ENCODE measurements at places on chromosomes 12 and 14.

DNA sequence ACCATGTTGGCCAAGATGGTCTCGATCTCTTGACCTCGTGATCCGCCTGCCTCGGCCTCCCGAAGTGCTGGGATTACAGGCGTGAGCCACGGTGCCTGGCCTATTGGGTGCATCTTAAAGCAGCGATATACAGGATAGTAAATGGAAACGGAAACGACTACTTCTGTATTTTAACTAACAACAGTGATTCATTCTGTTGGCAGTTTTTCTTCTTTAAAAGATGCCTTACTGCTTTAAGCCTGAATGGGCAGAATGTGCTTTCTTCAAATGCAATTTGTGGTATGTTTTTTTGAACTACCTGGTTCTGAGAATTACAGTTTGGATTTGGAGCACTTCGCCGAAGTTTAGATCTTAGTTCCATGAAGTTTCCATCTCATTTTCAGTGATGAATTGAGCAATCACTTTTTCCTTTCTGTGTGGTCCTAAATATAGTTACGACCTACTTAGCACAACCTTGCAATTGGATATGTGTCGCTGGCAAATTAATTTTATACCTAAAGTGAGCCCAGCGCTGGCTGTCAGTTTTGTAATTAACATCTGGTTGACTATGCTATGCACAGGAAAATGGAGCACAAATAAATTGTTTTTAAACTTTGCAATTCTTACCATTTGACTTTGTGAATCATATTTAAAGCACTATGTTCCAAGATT is 53.6 kb upstream of the EIF5 start:
- DNase-seq = no peak

- no peak for DNase-seq
Measured at GRCh38 chr12:52896190-52897100, 8.4 kb downstream of the KRT8 start.

DNA sequence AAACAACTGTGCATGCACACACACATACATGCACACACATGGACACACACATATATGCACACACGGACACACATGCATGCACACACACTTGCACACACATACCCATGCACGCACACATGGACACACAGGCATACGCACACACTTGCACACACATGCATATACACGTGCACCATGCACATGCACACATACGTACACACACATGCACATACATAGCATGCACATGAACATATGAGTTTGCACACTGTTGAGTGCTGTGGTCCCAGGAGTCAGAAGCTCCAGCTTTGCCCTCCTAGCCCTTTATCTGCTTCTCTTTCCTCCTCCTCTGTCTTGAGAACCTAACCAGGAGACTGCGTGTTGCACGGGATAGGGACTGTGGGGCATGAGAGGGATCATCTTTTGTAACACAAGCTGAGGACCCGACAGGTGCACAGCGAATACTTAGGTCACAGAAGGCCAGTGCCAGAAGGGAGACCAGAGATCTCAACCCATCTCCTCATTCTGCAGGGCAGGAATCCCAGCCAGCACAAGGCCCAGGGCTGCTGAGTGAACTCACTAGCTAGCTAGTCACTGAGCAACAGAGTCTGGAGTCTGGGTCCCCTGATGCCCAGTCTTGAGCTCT is 3.5 kb upstream of the LRTM2 start:
- no peak for DNase-seq

GRCh38 chr12:131892711-131893604 is 1.5 kb upstream of the ULK1 start:
- no peak for DNase-seq

GRCh38 chr14:36505181-36505815 is 14.7 kb downstream of the NKX2-1 start:
- no peak for DNase-seq

GRCh38 chr12:49564686-49565405 is 3.1 kb downstream of the MCRS1 start:
- DNase-seq = no peak

GRCh38 chr12:52837413-52837741 is 3.3 kb upstream of the KRT79 start:
- no peak for DNase-seq

- no peak for DNase-seq
Measured at GRCh38 chr14:95314609-95315008, 5.1 kb downstream of the CLMN start.

DNA sequence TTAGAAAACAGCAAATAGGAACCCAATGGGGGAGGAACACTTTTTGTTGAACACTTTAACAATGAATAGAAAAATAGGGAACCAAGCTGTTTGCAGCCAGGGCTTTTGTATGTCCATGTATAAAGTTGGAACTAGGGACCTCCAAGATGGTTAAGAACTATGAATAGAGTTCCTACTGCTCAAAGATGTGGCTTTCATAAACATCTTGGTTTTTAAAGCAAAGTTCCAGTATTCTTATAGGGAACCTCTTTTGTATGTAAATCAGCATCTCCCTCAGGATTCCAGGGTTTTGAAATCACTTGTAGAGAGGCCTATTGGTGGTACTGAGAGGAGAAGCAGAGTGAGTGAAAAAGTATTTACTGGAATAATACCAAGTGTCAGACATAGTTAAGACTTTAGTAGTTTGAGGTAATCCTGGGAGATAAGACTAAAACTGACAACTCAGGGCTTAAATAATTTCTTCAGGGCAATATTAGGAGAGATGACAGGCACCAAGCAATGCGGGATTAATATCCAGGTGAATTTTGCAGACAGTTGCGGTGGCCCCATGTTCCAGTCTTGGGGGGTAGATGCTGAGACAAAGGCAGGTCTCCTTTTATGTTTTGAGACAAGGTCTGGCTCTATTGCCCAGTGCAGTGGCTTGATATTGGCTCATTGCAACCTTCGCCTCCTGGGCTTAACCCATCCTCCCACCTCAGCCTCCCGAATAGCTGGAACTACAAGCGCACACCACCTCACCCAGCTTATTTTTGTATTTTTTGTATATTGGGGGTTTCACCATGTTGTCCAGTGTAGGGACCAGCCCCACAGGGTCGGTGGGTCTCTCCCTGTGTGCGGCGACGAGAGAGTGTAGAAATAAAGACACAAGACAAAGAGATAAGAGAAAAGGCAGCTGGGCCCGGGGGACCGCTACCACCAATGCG is 10.4 kb upstream of the EID3 start:
- DNase-seq = no peak

DNA sequence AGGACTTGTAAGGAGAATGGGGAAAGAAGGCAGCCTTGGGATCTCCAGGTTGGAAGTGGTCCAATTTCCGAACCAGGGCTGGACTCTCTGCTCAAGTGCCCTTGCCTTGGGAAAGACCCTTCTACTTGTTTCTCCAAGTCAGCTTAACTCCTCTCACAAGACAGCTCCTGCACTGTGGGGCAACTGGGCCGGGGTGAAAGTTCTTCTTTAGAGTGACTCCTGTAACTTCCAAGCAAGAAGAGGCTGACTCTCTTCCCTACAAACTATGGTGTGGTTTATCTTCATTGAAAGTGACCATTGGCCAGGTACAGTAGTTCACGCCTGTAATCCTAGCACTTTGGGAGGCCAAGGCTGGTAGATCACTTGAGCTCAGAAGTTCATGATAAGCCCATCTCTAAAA is 13.7 kb downstream of the KRT1 start:
- DNase-seq = no peak

GRCh38 chr12:16531621-16532020 is 74.3 kb downstream of the LMO3 start:
- DNase-seq = no peak

GRCh38 chr12:59911516-59911915 is 315.7 kb downstream of the SLC16A7 start:
- no peak for DNase-seq

DNA sequence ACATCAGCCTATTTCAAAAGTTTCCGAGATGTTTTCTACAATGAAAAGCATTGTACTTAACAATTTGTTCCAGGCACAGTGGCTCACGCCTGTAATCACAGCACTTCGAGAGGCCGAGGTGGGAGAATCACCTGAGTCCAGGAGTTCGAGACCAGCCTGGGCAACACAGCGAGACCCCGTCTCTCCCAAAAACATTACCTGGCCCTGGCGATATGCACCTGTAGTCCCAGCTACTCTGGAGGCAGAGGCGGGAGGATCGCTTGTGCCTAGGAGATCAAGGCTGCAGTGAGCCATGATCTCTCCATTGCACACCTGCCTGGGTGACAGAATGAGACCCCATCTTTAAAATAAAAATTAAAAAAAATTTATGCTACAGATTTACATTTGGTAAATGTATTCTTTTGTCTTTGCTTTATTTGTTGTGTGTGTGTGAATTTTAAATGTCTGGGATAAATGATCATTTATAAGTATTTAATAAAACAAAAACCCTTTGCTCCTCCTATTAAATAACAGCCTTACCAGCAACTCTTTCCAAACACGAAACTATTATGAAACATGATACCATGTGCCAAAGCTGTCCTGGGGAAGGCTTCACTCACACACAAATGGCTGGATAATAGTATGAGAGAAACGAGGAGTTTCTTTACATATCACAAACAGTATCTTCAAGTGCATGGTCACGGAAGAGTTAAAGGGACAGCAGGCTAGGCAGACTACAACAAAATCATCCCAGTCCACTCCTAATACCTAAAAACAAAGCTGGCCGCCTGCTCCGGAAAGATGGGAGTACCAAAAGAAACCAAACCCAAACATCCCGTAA is 1.1 kb downstream of the ATXN3 start:
- DNase-seq = no peak

DNA sequence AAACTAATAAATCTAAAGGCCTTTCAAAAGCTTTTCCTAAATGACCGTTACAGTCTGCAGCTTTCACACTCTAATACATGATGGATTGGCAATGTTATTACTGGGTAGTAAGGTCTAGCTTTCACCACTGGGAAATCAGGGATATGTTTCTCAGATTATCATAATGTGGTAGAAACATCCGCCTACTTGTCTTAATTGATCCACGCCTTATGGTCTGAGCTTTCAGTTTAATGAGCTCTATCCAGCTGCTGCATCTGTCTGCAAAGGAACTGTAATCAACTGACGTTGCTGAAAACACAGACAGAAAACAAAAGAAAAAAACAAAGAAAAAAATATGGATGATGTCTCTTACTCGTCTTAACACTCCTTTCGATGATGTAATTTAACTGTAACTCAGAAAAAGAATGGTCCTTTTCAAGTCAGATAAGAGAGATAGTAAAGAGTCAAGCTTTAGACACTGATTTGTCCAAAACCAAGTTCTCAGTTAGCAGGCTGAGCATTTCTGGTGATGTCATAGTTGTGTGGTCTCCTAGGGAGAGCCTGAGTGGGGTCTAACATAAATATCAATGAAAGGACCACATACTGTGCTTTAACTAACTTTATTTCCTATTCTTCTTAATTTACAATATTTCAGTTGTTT is 85.9 kb downstream of the C2CD5 start:
- no peak for DNase-seq

- DNase-seq = no peak
Measured at GRCh38 chr12:119669744-119670472, 2.0 kb downstream of the PRKAB1 start.

DNA sequence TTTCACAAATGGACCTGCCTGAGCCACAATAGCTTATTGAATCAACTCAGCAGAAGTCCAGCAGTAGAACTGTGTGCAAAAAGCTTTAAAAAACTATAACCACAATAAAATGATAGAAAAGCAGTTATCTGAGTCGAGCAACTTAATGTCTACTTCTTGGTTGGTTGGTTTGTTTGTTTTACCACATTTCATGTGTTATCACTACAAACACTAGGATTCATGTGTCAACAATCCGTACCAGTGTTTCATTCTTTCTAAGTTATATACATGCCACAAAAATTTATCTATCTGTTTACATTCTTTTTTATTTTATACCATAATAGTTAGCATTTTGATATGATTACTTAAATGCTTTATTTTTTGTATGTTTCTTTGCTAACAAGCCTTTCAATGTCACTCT is 339.0 kb downstream of the KCNH5 start:
- DNase-seq = no peak

GRCh38 chr14:47917344-47917954 is 242.0 kb upstream of the MDGA2 start:
- DNase-seq = no peak

GRCh38 chr14:61577506-61577931 is 117.8 kb upstream of the HIF1A start:
- no peak for DNase-seq

DNA sequence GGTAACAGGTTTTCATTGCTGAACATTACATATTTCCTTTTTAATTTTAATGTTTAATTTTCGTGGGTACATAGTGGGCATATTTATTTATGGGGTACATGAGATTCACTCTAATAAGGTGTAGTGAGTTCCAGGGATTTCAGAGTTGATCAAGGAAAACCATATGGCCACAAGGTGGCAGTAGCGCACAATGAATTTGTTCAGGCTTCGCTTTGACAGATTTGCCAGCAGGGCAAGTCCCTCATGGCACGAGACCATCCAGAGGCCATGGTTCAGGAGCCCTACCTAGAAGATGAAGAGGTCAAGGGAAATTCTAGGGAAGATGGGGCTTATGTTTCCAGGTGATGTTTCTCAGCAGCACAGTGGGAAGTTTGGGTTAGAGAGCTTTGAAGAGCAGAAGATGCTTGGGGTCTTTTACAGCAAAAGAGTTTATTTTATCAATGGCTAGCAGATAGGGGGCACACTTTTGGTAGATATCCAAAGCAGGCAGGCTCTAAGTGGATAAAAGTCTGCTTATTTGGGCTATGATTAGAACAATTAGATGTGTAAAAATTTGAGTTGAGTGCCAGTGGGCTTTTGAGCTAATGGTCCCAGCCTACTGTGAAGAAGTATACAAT is 1004.4 kb downstream of the AACS start:
- no peak for DNase-seq

DNA sequence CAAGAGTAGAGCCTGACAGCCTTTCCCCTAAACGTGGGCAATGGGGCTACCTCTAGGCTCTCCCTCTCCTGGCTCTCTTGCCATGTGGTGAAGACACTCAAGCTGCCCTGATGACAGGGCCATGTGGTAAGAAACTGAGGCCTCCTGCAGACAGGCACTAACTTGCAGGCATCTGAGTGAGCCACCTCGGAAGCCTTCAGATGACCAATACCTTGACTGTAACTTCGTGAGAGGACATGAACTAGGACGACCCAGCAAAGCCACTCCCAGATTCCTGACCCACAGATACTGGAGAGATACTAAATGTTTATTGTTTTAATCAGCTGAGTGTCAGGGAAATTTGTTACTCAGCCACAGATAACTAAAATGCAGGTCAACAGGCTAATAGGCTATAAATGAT is 96.4 kb downstream of the EFCAB11 start:
- no peak for DNase-seq

DNA sequence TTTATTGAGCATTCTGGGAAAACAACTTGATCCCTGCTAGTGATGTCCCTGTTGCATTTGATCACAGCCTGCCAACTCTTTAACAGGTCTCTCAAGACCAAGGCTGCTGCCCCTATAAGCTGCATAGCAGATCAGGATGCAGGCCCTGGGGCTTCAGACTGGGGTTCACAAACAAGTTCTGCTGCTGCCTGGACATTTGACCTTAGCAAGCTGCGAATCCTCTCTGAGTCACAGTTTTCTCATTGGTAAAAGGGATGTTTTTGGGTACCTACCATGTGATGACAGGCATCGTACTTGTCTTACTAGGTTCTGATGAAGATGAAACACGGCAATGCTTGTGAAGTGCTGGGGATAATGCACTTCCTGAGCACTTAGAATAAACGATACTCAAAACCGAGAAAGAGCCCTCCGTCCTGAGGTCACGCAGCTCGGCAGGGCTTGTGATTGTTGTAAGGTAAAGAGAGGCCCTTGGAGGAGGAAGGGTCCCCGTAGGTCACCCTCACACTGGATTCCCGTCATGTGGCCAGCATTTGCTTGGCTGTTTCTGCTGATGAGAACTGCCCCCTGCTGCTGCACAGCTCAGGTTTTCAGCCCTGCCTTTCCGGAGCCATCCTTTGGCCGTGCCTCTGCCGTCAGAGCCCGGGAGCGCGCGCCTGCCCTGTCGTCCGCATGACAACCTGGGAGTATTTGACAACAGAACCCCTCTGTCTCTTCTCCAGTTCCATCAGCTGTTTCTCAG is 39.1 kb downstream of the TSPAN9 start:
- no peak for DNase-seq
